ENCODE measurements at places on chromosomes 3 and 15.

GRCh38 chr3:13110678-13111116 lies 37.5 kb upstream of the IQSEC1 start:
- DNase-seq: peak; percentile 74

GRCh38 chr3:4588466-4588865 lies 95.3 kb downstream of the ITPR1 start:
- DNase-seq: no peak

DNA sequence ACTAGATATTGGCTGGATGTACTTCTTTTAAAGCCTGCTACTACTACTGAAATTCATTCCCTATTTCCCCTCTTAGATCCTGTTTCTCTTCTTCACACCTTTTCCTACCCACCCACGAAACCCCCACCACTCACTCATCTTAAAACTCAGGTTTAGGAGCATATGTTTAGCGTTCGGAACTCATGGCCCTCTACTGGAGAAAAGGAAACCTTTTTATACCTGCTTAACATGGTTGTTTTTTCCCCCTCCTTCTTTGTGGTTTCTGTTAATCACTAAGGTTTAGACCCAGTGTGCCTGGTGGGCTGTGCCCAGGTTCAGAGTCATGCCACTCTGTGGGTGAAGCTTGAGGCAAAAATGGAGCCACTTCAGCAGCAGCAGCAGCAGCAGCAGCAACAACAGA lies 2.6 kb downstream of the ARID3B start:
- no peak for DNase-seq

- no peak for DNase-seq
Observed at GRCh38 chr3:152970851-152971250, 135.9 kb downstream of the P2RY1 start.

- no peak for DNase-seq
Observed at GRCh38 chr3:156274791-156275190, 154.4 kb downstream of the KCNAB1 start.

- peak; percentile 70 for DNase-seq
Observed at GRCh38 chr3:127275287-127275781, 12.5 kb downstream of the PRR20G start.

- DNase-seq: peak; percentile 43
Observed at GRCh38 chr3:184523825-184524615, 37.6 kb upstream of the EPHB3 start.

DNA sequence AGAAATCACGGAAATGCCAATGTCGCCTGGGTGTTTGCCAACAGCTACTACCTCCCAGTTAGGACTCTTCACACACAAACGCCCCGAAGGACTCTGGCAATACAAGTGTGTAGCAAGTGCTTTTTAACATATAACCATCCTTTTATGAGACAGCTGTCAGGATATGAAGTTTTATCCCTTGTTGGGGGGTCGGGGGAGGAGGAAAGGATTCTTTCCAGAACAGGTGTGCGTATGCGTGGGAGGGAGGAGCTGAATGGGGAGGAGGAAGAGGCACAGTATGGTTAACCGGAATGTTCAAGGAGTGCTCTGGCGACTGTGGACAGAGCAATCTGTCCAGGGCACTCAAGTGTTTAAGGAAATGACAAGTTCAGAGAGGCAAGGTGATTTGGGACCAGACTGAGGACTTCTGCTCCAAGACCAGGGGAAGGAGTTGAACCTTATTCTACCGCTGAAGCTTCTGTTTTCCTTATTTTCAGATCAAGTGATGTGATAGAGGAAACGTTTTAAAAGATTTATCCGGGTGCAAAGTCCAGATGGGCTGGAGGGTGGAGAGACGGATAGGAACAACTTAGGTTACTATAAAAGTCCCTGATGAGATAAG lies 1.3 kb downstream of the TSPAN3 start:
- no peak for DNase-seq

Measured in kidney epithelial cell (primary cell).